ENCODE measurements at places on chromosomes 4 and X.

DNA sequence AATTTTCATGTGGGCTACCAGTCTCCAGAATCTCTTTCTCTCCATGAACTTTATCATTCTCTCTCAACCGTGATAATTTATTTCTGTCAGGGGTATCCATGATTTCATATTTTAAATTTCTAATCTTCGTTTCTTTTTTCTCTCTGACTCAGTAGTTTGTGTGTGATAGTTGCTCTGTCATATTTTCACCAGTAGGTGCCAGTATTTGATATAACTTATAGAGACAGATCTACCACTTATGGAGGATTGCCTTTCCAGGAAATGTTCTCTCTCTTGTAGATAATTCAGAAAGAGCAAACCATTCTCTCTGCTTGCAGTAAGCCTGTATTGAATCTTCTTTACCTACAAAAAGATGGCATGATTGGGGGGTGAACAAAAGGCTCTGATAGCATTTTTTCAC, 79.3 kb upstream of the DYNLT3 start:
- no peak for DNase-seq

DNA sequence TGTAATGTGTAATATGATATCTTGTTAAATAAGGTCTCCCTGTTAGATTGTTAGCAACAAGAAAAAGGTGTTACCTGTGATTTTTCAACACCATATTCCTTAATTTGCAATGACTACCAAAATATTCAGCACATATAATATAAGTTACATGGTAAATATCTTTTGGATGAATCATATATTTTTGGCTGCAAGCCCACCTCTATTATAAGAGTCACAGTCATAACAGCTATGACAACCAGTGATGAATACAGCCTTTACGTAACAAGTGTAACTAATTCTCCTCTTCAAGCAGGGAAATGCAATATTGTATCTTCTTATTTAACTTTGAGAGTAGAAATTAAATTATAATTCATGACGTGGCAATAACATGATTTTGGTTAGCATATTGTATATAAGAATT, 187.0 kb downstream of the NLGN4X start:
- no peak for DNase-seq

- no peak for DNase-seq
These were observed 77.5 kb downstream of the IL15 start for GRCh38 chr4:141713771-141714445.

GRCh38 chr4:791252-791897, 34.6 kb downstream of the CPLX1 start:
- DNase-seq = no peak

DNA sequence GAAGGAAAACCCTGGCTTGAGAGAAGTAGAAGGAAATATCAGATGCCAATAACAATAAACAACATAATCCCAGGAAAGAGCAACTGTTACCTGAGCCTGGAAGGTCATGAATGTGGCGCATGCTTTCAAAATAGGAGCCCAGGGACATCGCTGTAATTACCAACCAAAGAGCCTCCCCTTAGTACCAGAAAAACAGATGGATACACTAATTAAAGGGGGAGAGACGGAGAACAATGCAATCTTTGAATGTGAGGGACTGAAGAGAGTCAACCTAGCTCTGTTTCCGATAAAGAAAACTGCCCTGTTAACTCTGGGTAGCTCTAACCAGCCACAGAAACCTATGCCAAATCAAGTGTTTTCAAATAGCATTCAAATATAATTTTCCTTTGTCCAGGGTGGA, 161.4 kb downstream of the ENOX2 start:
- no peak for DNase-seq

DNA sequence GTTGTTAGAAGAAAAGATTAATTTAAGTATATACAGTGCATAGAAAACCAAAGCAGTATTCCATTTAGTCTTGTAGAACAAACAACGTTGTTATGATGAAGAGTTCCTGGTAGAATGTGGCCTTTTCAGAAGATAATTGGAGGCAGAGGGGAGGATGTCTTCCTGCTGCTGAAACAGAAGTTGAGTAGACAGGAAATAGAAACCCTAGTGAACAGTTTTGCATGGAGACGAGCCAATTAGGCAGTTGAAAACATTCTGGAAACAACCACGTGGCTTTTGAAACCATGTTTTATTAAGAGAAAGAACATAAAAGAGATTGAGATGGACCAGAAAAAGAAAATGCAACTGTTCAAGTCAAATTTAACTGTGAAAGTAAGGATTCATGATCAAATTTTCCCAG, 325.2 kb downstream of the CAMK2D start:
- no peak for DNase-seq

- no peak for DNase-seq
These were observed 177.2 kb downstream of the AMELX start for GRCh38 chrX:11470250-11470974.

- DNase-seq = no peak
These were observed 4.8 kb upstream of the CCSER1 start for GRCh38 chr4:90122355-90122748.

DNA sequence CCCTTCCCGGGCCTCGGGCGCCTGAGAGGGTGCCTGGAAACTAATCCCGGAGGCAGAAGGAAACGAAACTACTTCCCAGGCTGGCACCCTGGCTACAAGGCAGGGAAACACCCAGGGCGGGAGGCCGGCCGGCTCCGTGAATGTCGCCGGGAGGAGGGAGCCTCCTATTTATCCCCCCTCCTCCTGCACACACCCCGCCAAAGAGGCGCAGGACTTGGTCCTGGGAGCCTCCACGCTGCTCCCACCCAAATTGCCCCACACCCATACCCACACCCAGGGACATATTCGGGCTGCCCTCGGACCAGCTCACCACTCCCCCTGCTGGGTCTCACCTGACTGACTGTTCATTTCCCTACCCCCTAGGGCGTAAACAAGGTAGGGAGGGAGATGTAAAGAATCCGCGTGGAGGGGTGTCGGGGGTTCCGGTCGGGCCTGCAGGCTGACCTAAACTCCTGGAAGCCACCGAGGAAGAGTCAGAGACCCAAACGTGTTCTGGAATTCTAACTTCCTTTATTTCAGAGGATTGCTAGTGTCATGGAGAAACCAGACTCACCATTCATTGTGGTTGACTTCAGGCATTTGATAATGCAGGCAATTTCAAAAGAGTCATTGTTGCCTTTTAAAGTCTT, at the start of gene BTC:
TSS of gene BTC (minus strand) at position 142 of the 629 bp plus-strand sequence. CDS start 198 bp downstream, outside the sequence.
- no peak for DNase-seq

- no peak for DNase-seq
These were observed 3.8 kb downstream of the PNMA3 start for GRCh38 chrX:153060095-153060445.

DNA sequence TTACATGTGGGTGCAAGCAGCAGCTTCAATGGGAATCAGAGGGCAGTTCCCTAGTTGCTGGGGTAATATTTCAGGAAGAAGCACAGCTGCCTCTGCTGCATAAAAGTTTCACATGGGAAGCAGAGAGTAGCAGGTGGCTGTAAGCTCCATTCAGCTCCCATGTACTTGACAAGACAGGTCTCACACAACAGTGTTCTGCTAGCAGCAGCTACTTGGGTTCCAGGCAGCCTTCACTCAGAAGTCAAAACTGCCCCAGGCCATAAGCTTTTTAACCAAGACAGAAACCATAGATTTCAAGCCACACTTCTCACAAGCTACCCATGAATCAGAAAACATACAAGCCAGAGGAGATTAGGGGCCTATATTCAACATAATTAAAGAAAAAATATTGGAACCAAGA, 41.4 kb upstream of the SPIN2A start:
- no peak for DNase-seq

DNA sequence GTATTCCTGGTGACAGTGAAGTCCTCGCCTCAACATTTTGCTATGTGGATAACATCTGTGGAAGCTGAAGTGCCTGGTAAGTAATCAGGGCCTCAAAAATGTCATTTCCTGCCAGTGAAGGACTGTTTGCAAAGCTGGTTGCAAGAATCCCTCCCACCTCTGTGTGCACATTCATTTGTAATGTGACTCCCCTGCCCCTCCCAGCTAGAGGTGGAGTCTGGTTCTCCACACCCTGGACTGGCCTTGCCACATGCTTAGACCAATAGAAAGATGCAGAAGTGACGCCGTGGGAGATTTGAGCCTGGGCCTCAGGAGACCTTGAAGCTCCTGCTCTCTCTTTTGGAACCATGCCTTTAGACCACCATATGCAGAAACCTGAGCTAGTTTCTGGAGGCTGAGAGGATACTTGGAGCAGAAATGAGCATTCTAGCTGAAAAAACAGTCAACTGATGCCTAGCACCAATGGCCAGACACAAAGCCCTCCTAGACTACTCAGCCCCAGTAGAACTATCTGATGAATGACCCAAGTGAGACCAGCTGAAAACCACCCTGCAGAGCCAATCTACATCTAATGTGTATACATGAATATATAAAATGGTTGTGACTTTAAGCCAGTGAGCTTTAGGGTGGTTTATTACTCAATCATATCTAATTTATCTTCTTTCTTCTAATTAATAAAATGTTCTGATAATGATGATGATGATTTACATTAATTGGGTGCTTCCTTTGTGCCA, 47.8 kb upstream of the CRMP1 start:
- no peak for DNase-seq

GRCh38 chr4:48296365-48296764, 26.7 kb upstream of the TEC start:
- no peak for DNase-seq

DNA sequence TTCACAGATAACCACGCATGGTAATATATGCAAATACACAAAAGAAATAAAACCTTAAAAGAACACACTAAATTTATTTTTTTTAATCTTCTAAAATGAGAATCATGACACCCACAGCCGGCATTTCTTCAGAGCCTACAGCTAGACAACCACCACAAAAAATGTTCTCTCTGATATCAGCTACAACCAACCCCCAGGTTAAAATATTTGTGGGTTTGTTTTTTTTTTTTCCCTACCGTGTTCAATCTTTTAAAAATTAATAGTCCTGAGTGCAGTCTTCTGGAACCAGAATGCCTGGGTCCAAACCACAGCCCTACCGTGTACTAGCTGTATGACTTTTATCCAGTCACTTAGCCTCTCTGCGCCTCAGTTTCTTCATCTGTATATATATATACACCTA, 36.0 kb downstream of the MAML3 start:
- no peak for DNase-seq

DNA sequence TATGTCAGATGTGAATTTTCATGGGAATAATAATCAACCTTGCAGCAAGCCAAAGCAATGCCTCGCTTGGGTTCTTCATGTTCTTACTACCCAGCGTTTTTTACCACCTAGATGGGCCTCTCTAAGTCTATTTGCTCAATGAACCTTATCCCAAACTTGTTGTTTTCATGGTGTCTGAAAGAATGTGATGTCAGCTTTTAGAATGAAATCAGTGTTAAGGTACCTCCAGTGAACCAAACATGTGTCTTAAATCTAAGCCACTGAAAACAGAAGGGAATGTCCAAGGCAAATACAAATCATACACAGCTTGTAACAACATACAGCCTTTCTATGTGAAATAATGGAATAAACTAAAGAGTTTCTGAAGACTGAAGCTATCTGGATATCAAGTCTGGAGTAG, 6.7 kb downstream of the EPGN start:
- no peak for DNase-seq

GRCh38 chr4:13852411-13852810, 224.9 kb upstream of the BOD1L1 start:
- DNase-seq = no peak

DNA sequence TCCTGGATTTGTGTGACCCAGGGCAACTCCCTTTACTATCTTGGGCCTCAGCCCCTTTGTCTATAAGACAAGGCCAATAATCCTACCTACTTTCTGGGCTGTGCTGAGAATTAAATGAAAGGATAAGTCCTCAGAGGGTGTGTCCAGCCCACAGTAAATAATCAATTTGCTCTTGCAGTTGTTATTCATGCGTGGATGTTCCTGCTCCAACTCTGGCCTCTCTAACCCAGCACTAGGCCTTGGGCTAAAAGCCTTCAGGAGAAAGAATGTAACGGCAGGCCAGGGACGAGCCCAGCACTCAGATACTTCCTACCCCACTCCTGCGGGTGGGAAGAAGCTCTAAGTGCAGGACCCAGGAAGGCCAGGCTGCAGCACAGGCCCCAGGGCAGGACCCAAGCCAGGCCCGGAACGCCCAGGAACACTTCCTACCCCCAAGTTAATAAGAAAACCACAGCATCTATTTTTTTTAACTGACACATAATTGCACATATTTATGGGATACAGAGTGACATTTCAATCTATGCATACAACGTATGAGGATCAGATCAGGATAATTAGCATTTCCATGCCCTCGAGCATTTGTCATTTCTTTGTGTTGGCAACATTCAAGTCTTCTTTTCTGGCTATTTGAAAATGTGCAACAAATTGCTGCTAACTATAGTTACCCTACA, 179.6 kb upstream of the RBPJ start:
- no peak for DNase-seq

DNA sequence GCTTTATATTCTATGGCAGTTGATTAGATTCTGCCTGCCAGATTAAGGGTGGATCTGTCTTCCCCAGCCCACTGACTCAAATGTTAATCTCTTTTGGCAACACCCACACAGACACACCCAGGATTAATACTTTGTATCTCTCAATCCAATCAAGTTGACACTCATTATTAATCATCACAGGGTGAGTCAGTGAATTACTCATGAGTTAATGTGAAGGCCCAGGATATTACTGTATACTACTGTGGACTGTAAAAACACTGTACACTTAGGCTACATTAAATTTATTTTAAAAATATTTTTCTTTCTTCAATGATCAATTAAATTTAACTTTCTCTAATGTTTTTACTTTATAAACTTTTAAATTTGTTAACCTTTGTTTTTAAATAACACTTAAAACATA, 87.7 kb downstream of the NAP1L3 start:
- no peak for DNase-seq

DNA sequence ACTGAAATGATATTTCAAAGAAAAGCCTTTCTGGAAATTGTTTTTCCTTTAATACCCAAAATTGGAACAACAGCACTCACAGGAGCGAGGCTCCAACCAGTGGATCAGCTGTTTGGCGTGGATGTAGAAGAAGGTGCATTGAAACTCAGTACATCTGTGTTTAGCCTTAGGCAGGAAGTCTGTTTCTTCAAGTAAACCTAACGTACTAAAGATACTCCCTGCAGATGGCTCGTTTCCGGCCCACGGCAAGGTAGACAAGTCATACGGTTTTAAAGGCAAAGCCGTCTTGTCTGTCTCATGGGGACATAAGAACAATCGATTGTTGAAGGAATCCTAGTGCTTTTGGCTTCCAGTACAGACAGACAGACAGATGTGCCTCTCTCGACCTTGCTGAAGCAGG, 50.0 kb upstream of the CLCN4 start:
- DNase-seq = no peak

DNA sequence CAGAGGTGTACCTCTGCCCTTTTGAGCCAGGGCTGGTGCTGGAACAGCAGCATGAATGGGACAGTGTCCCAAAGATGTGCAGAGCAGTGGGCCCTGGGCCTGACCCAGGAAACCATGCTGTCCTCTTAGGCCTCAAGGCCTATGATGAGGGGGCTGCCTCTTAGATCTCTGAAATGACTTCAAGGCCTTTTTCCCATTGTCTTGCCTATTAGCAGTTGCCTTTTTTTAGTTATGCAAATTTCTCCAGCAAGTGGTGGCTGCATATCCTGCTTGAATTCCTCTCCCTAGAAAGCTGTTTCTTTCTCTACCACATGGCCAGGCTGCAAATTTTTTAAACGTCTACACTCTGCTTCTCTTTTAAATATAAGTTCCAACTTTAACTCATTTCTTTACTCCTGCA, 160.3 kb downstream of the CFAP299 start:
- no peak for DNase-seq

GRCh38 chrX:64334467-64334866, 60.8 kb downstream of the MTMR8 start:
- no peak for DNase-seq

GRCh38 chrX:8988446-8988845, 45.5 kb downstream of the FAM9B start:
- DNase-seq = no peak

Data from stimulated activated CD4-positive, alpha-beta T cell treated with anti-CD3 and anti-CD28 coated beads, TNF-alpha, amount 100 ng/mL, for 48 hours (primary cell).